Occipital lobe (tissue), 3 donors: ENCODE measurements at places on chromosomes 13 and 19.
A peak's percentile ranks its signal among the peaks of the same experiment; 100 is the strongest.

GRCh38 chr13:102311901-102312300 lies 89.9 kb downstream of the FGF14 start:
- DNase-seq, result no peak

DNA sequence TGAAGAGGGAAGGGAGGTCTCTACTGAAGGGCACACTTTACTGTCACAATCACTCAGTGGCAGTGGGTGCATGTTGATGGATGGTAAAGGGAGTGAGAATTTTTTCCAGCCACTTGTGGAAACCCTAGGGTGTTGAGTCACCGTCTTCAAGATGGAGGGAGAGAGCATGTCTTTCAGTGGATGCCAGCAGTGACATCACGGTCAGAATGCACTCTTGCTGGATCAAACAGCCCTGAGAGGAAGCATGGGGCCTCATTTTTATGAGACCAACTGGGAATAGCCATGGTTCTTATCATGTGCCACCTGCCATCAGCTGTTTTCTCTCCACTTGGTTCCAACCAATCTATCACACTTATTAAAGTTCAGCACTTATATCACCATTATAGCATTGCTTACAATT lies 182.5 kb downstream of the KCNRG start:
- DNase-seq, result no peak

DNA sequence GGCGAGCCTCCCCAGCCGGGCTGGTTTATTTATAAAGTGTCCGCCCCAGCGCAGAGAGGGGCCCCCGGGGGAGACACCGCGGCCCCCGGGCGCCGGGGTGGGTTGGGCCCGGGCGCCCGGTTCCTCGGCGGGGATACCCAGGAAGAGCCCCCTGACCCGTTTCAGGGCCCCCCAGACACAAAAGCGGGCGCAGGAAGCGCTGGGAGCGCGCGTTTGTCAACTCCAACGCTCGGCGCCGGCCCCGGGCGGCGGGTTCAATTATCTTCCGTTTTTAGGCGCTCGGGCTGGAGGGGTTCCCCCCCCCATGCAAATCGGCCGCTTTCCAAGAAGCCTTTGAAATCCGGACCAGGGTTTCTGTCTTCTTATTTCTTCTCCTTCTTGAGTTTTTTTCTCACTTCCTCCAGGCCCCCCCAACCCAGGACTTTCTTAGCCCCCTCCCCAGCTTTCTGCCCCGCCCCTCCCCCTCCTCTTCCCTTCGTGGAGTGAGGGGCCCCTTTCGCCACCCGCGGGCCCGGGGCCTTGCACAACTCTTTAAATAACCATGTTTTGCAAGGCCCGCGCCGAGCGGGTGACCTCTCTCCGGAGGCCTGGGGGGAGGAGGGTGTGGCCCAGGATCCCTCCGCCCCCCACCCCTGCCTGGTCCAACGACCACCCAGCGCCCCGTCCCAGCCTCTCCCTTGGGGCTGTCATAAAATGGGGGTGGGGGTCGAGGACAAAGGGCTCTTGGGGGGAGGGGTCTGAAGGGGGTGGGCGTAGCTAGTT lies 935 bp downstream of the ARID3A start:
- no peak for DNase-seq

GRCh38 chr19:47613165-47614020 lies 4.5 kb downstream of the BICRA start:
- no peak for DNase-seq

DNA sequence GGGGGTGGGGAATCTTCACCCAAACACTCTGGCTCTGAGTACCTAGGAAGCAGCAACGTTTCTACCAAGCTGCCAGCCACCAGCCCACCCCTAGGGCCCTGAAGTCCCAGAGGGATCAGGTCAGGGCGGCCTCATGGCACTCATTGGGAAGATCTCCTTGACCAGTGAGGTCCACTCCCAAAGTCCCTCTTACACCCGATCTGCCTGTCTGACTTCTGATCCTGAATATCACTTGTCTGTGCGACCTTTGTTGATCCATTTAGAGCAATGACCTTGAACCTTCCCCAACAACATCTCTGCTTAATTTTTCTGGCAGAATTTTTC lies 2.1 kb upstream of the GNA15 start:
- DNase-seq, result no peak

GRCh38 chr13:50387051-50387581 lies 371.9 kb downstream of the KCNRG start:
- DNase-seq, result no peak

- no peak for DNase-seq
Measured at GRCh38 chr19:28485292-28485691, 727.7 kb downstream of the UQCRFS1 start.

- peak; percentile 36 for DNase-seq
Measured at GRCh38 chr13:75480671-75481175, 1.2 kb downstream of the TBC1D4 start.

- no peak for DNase-seq
Measured at GRCh38 chr19:42053037-42053935, 16.7 kb downstream of the GRIK5 start.

DNA sequence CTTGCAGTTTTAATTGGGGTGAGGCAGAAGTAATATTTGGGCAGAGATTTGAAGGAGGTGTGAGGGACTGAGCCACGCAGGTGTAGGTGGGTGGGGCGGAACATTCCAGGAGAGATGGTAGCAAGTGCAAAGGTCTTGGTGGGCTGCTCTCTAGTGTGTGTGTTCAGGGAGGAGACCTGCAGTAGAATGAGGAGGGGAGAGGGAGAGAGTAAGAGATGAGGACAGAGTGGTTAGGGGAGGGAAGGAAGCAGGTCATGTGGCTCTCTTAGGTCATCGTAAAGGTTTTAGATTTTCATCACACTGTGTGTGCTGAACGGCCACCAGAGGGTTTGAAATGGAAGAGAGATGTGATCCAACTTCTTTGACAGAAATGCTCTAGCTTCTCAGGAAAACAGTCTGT lies 33.5 kb downstream of the WASF3 start:
- DNase-seq, result no peak

- no peak for DNase-seq
Measured at GRCh38 chr19:12260236-12260635, 34.4 kb downstream of the ZNF44 start.

GRCh38 chr19:5480427-5480836 lies 25.2 kb downstream of the ZNRF4 start:
- DNase-seq, result no peak

GRCh38 chr19:8180018-8180417 lies 29.2 kb upstream of the CERS4 start:
- no peak for DNase-seq

DNA sequence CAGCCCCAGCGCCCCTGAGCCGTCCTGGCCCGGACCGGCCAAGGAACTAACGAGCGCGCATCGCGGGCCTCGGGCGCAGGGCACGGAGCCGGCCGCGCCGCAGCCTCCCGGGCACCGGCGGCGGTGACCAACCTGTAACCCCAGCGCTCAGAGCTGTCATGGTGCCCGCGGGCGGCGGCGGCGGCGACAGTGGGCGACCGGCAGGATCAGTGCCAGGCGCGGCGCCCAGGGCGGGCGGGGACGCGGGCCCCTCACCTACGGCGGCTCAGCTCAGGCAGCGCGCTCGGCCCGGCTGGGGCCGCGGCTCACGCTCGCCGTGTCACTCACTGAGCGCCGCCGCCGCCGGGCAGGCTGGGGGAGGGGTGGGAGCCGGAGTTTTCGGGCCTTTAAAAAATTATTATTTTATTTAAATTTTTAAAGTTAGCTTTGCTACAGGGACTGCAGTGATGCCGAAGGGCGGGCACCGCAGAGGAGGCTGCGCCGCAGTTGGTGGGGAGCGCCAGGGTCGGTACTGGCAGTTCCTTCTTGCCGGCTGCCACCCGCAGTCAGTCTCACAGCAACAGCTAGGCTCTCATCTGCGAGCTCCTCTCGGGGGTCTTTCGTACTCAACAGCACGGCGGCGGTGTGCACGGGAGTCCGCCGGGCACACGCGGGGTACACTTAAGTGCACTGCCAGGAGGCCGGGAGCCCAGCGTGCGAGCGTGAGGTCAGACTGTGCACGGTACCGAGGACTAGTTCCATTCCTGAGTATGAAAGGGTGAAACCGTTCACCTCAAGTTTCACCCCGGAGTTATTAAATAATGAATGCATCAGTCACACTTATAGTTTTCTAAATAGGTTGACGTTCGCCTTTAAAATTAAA lies at the start of gene NALCN:
Gene NALCN (minus strand): TSS at position 328 of the 862 bp plus-strand sequence. CDS start 17,382 bp downstream, outside the sequence.
- peak; percentile 43 for DNase-seq
